ENCODE measurements at places on chromosomes 6 and 20.

GRCh38 chr6:68653074-68653705 is 18.1 kb downstream of the ADGRB3 start:
- DNase-seq, result no peak

DNA sequence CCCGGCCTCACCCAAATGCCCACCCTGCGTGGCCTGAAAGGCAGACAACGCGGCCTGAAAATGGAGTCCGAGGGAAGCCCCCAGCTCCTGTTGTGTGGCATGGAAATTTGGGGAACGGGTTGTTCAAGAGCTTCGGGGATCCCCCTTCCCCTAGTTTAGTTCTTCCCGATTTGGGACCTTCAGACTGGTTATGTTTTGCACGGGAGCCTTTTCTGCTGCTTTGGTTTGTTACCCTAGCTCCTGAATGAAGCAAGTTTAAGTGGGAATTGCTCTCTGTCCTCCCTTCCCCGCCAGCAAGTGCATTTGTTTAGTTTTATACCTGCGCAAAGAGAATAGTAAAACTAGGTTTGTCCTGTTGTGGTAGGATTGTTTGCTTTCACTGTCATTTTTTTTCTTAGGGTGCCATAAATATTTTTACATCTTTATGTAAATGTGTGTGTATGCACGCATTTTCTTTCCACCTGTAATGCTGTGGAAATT is 604 bp downstream of the SH3BGRL2 start:
- no peak for DNase-seq

DNA sequence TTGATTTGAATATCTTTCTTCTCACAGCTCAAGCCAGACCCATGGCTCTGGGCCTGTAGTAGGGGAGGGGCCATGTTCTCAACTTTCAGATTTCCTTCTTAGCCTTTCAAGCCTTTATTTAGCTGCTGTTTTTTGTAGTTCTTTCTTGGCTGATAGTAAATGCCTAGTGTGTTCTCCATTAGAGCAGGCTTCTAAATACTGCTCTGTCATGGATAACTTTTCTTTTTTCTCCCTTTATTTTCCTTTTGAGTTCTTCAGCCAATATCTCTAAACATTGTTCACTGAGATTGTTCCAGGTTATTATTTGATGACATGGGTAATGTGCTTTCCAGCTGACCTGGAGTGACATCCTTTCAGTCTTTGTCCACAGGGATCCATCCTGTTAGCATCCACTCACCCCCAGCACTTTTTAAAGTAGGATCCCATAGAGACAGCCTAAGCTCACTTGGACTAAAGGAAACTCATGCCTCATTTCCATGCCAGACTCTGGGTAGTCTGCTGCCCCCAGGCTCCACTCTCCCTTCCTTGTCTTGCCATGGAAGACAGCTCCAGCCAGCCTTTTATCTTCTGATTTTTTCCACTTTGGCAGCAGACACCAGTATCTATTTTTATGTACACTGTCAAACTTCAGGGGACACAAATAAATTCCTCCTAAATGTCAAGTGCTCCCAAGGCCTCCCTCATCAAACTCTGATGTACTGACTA is 645.6 kb downstream of the RNF144B start:
- DNase-seq, result no peak

GRCh38 chr20:33474963-33475362 is 14.9 kb upstream of the CBFA2T2 start:
- no peak for DNase-seq

All from H54 (cell line).